ENCODE measurements at places on chromosomes 12 and 14.

GRCh38 chr12:119804011-119804641, 73.0 kb downstream of the CIT start:
- DNase-seq, result no peak

GRCh38 chr14:105169776-105170655, 1.4 kb upstream of the JAG2 start:
- no peak for DNase-seq

GRCh38 chr12:56267443-56268071, 815 bp downstream of the COQ10A start:
- no peak for DNase-seq

- no peak for DNase-seq
These were observed 133.8 kb upstream of the MGAT4C start for GRCh38 chr12:86389949-86390348.

DNA sequence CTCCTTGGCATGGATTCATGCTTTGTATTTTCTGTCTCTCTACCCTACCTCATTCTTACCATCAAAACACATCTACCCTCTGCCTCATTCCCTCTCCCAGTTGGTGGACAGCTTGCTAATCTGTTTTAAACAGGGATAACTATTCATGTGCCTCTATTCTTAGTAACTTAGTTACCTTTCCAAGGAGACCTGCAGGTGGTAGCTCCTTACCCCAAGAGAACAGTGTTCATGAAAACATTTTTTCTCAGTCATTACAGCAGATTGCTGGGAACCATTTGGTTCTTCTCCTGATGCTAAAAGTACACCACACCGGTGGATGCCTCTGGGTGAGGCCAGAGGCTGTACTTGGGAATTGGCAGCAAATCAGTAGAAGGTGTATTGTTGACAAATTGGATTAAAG, 73.0 kb downstream of the CMKLR1 start:
- no peak for DNase-seq

DNA sequence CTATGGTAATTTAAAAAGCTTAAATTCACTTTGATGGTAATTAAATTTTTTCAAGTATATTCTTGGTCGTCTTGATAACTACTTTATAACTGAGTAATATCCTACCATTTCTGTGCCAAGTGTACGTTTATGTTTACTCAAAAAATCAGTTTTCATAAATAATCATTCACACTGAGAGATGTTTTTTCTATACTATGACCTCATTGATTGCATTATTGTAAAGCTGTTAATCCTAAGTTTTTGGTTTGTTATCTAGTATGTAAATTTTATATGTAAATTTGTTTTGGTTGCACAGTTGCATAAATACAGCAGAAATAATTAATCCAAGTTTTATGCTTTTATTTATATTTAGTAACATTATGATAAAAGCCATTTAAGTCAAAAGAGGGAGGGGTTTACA, 196.4 kb upstream of the PRICKLE1 start:
- DNase-seq, result no peak

GRCh38 chr12:11651785-11652184, 2.3 kb downstream of the ETV6 start:
- no peak for DNase-seq

DNA sequence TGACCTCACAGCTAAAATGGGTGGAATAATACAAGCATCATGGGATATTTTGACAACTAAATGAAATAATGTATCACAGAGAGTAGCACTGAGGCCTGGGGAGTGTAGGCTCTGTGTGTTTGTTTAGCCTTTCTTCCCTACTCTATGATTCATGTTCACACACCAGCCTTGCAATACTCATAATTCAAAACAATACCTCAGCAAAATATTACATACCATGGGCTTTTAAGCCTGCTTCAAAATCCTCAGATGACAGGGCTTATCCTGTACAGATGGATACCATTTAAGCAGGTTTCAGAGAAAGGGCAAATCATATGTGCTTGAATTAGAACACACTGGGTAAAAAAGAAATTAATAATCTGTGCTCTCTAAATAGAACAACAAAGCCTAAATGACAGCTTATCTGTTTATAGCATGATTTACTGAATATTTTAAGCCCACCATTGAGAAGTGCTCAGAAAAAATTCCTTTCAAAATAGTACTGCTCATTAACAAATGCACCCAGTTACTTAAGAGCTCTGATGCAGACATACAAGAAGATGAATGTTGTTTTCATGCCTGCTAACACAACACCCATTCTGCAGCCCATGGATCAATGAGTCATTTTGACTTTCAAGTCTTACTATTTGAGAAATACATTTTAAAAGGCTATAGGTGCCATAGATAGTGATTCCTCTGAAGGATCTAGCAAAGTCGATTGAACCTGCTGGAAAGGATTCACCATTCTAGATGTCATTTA, 84.9 kb upstream of the ADAMTS20 start:
- no peak for DNase-seq

Measured in GM13977 (cell line).